ENCODE measurements at places on chromosomes 12 and 14. TPM values are rescaled to one million over a fixed set of nuclear protein-coding genes. Genes with fewer than 3 reads are reported as not detected.

- H3K27ac ChIP-seq: no peak overlapping the region
- no peak overlapping the region for H3K4me3 ChIP-seq
- no peaks in the 10 kb centered on the region for H3K27me3 ChIP-seq
- peaks cover 13% of the 10 kb centered on the region for H3K4me1 ChIP-seq
- H3K36me3 ChIP-seq: no peaks in the 10 kb centered on the region
- peak; percentile 13 for DNase-seq
Measured at GRCh38 chr12:69042970-69043369, 110.0 kb upstream of the CPM start.

The CAPZA3 gene
- not detected for total RNA-seq

GRCh38 chr14:22218728-22219127, 370.3 kb downstream of the DAD1 start:
- no peak overlapping the region for H3K4me3 ChIP-seq
- H3K36me3 ChIP-seq: peaks cover 4% of the 10 kb centered on the region
- no peak for DNase-seq
- H3K4me1 ChIP-seq: no peaks in the 10 kb centered on the region
- H3K27me3 ChIP-seq: no peaks in the 10 kb centered on the region

The LHX5 gene
- 1.5 TPM for total RNA-seq

- H3K27ac ChIP-seq: peak overlapping the region; percentile 94
- peak overlapping the region; percentile 84 for H3K4me3 ChIP-seq
- H3K27me3 ChIP-seq: peaks cover 53% of the 10 kb centered on the region
- peak; percentile 74 for DNase-seq
- peaks cover 14% of the 10 kb centered on the region for H3K4me1 ChIP-seq
- peaks cover 17% of the 10 kb centered on the region for H3K36me3 ChIP-seq
Measured at GRCh38 chr12:89709995-89710872, 1.6 kb upstream of the ATP2B1 start.

- H3K36me3 ChIP-seq: peaks cover 21% of the 10 kb centered on the region
- H3K4me1 ChIP-seq: 0 out of 2 replicates have a peak, but pooled peaks cover 2% of the 10 kb centered on the region
- no peak for DNase-seq
- H3K4me3 ChIP-seq: no peak overlapping the region
- H3K27me3 ChIP-seq: no peaks in the 10 kb centered on the region
- peak overlapping the region; percentile 88 for H3K27ac ChIP-seq
Measured at GRCh38 chr14:102731101-102731870, 46.0 kb upstream of the TRAF3 start.

- no peak for DNase-seq
- H3K4me3 ChIP-seq: no peak overlapping the region
- H3K27me3 ChIP-seq: peaks cover 6% of the 10 kb centered on the region
Measured at GRCh38 chr14:36619131-36619530, 36.7 kb upstream of the NKX2-8 start.

GRCh38 chr12:100268835-100269564, 2.0 kb downstream of the SCYL2 start:
- DNase-seq: no peak
- no peaks in the 10 kb centered on the region for H3K36me3 ChIP-seq
- H3K4me1 ChIP-seq: peaks cover 22% of the 10 kb centered on the region
- peak overlapping the region; percentile 98 for H3K4me3 ChIP-seq

The PZP gene
- total RNA-seq: 0.18 TPM

The NPAS3 gene
- total RNA-seq: 3.2 TPM

DNA sequence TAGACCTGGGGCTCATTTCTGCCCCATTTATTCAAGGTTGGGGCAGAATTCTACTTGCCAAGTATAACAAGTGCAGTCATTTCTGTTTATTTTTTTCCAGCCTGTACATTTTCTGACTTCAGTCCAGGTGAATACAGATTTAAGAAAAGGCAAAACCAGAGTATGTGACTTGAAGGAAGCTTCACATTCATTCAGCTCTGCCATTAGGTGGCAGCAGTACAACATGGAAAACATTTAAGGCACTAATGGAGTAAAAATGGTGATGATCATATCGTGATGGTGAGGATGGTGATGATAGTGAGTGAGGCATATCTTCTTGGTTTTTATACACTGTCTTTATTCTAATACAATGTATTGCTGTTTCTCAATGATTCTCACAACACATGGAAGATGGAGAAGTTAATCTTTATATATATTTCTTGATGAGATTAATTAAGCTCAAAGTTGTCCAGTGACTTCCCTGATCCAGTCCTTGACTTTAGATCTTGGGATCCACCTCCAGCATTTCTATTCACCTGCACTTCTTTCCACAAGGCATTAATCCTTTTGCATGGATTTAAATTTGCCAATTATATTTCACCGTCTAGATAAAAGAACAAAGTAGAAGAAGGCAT, 176.7 kb upstream of the SEL1L start:
- H3K4me3 ChIP-seq: no peak overlapping the region
- H3K4me1 ChIP-seq: no peaks in the 10 kb centered on the region
- no peak overlapping the region for H3K27ac ChIP-seq
- DNase-seq: no peak
- H3K36me3 ChIP-seq: peaks cover 8% of the 10 kb centered on the region

DNA sequence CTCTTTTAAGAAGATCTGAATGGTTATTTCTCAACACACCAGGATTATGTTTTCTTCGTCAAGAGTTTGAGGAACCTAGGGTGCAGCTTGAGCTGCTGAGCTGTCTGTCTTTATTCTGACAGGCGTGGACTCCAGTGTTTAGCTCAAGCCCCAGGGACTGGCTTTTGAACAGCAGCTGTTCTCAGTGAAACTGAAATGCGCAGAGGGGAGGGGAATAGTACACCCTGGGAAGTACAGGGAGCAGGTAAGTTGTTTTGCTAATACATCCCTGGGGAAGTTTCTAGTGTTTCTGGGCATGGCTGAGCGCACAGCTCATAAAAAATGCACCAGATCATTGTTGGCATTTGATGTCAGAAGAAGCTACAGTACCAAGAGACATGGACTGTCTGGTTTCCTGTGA, 659.8 kb downstream of the DIO2 start:
- peaks cover 36% of the 10 kb centered on the region for H3K4me1 ChIP-seq
- no peaks in the 10 kb centered on the region for H3K27me3 ChIP-seq
- no peak overlapping the region for H3K27ac ChIP-seq
- no peak for DNase-seq
- H3K36me3 ChIP-seq: no peaks in the 10 kb centered on the region
- H3K4me3 ChIP-seq: no peak overlapping the region

- H3K4me1 ChIP-seq: no peaks in the 10 kb centered on the region
- no peak overlapping the region for H3K4me3 ChIP-seq
- no peak overlapping the region for H3K27ac ChIP-seq
- DNase-seq: no peak
- peaks cover 58% of the 10 kb centered on the region for H3K36me3 ChIP-seq
Measured at GRCh38 chr12:129096968-129097367, 243.7 kb downstream of the GLT1D1 start.

GRCh38 chr12:94033101-94033500, 115.3 kb upstream of the PLXNC1 start:
- peaks cover 7% of the 10 kb centered on the region for H3K4me1 ChIP-seq
- peaks cover 6% of the 10 kb centered on the region for H3K36me3 ChIP-seq
- DNase-seq: no peak

DNA sequence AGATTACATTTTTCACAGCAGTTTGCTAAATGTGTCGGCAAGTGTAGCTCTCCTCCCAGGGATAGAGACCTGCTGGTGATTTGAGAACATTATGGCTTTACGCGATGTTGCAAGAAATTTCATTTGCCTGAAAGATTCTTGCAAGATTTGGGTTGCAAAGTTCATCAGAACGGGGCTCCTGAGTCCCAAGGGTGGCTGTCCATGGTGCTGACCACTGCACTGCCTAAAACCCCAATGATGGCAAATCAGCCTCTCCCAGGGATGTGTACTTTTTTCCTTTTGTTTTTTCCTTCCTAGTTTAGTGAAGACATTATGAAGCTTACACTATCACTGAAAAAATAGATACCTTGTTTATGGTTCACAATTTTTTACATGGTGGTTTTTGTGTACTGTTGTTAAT, 85.4 kb downstream of the WSCD2 start:
- H3K4me1 ChIP-seq: peaks cover 32% of the 10 kb centered on the region
- no peaks in the 10 kb centered on the region for H3K27me3 ChIP-seq
- H3K36me3 ChIP-seq: no peaks in the 10 kb centered on the region
- no peak overlapping the region for H3K27ac ChIP-seq
- peak; percentile 76 for DNase-seq

The TTC6 gene
- 0.11 TPM for total RNA-seq

DNA sequence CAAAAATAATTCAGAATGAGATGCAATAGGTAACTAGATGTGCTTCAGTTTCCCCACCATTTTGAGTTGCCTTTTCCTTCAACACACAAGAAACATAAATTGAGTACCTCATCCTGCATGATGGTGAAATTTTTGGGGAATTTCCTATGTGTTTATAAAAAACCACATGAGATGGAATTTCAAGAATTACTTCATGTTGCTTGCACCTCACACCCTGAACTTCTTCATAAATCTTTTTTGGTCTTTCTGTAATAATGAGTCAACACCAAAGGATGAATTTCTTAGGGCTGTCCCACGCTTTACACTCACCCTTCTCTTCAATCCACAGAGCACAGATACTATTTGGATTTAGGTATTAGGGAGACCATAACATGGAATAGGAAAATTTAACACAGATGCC, 22.6 kb upstream of the LUM start:
- no peaks in the 10 kb centered on the region for H3K4me1 ChIP-seq
- DNase-seq: no peak
- H3K27me3 ChIP-seq: no peaks in the 10 kb centered on the region
- H3K4me3 ChIP-seq: no peak overlapping the region

GRCh38 chr14:55915456-55915855, 202.8 kb upstream of the PELI2 start:
- no peak overlapping the region for H3K27ac ChIP-seq
- no peak for DNase-seq
- no peaks in the 10 kb centered on the region for H3K27me3 ChIP-seq
- H3K36me3 ChIP-seq: no peaks in the 10 kb centered on the region
- no peak overlapping the region for H3K4me3 ChIP-seq

GRCh38 chr12:88141774-88142609, at the start of the genes CEP290 and TMTC3:
TSS of gene CEP290 (minus strand) at chr12:88142088. CDS start at chr12:88141307, 781 bp downstream.
TSS of gene TMTC3 (plus strand) at chr12:88142307. CDS start at chr12:88148316, 6,009 bp downstream.
- peak within 1 kb of the TSS; percentile 89 for H3K27ac ChIP-seq
- peak; percentile 93 for DNase-seq
- peak within 1 kb of the TSS; percentile 92 for H3K4me3 ChIP-seq
- H3K36me3 ChIP-seq: no peaks in the 10 kb centered on the region
- H3K4me1 ChIP-seq: peaks cover 35% of the 10 kb centered on the region

DNA sequence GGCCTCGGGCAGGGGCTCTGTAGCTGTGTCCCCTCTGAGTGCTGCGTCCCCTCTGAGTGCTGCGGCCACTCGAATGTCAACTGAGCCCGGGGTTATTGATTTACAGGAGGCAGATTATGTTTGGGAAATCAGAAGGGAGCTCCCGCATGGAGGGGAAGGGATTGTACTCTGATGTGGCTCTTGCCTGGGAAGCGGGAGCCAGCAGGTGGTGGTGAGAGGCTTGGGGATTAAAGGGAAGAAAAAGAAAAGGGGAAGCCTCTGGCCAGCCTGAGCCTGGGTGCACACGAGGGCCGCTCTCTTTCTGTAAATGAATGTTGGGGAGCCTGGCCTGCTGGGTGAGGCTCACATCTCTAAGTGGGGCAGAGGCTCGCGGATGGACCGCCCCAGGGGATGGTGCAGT, 143.7 kb downstream of the AACS start:
- H3K4me1 ChIP-seq: peaks cover 59% of the 10 kb centered on the region
- no peak for DNase-seq
- no peaks in the 10 kb centered on the region for H3K27me3 ChIP-seq
- H3K27ac ChIP-seq: peak overlapping the region; percentile 8
- no peak overlapping the region for H3K4me3 ChIP-seq

DNA sequence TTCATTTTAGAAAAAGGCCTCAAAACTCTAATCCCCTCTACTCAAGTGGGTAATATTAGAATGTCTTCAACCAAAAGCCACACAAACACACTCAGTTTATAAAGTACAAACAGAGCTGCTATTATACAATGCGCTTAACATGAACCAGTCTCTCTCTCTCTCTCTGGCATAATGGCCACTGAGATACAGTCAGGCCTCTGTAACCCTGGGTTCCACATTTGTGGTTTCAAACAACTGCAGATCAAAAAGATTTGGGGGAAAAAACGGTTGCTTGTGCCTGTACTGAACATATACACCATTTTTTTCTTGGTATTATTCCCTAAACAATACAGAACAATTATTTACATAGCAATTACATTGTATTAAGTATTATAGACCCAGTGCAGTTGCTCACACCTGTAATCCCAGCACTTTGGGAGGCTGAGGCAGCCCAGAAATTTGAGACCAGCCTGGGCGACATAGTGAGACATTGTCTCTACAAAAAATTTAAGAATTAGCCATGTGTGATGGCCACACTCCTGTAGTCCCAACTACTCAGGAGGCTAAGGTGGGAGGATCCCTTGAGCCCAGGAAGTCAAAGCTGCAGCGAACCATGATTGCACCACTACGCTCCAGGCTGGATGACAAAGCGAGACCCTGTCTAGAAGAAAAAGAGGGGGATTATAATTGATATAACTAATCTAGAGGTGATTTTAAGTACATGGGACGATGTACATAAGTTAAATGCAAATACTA, 5.6 kb downstream of the SLC11A2 start:
- no peak overlapping the region for H3K27ac ChIP-seq
- H3K36me3 ChIP-seq: no peaks in the 10 kb centered on the region
- H3K4me1 ChIP-seq: peaks cover 25% of the 10 kb centered on the region
- H3K27me3 ChIP-seq: no peaks in the 10 kb centered on the region

The PLCZ1 gene
- not detected for total RNA-seq

- peaks cover 13% of the 10 kb centered on the region for H3K4me1 ChIP-seq
- peak overlapping the region; percentile 70 for H3K4me3 ChIP-seq
- DNase-seq: no peak
- H3K27me3 ChIP-seq: no peaks in the 10 kb centered on the region
- no peak overlapping the region for H3K27ac ChIP-seq
- H3K36me3 ChIP-seq: peaks cover 27% of the 10 kb centered on the region
Measured at GRCh38 chr14:24162093-24162492, 1.0 kb downstream of the IRF9 start.

- H3K27me3 ChIP-seq: peaks cover 15% of the 10 kb centered on the region
- peak; percentile 67 for DNase-seq
- peaks cover 3% of the 10 kb centered on the region for H3K36me3 ChIP-seq
- H3K27ac ChIP-seq: peak overlapping the region; percentile 85
Measured at GRCh38 chr12:48351022-48351708, 446 bp upstream of the ZNF641 start.

- H3K36me3 ChIP-seq: no peaks in the 10 kb centered on the region
- no peak overlapping the region for H3K27ac ChIP-seq
Measured at GRCh38 chr12:62847709-62848108, 87.2 kb downstream of the PPM1H start.
